ENCODE measurements at places on chromosomes 3 and 15.

GRCh38 chr3:44561076-44561475 is 6.1 kb downstream of the ZKSCAN7 start:
- no peak for DNase-seq

DNA sequence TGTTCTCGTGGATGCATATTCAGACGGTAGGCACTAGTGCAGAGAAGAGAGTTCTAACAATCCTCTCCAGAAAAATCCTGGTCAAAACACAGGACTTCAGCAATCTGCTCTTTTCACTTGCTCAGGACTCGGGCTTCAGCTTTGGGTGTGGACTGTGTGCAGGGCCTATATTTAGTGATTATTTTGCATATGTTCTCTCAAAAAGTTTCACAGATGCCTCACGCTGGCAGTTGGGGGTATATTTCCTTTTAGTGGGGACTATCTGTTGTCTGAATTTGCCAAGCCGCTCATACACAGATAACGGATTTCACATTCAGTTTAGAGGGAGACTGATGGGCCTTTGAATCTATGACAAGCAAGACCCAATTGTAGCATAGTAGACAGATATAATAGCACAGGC is 54.4 kb upstream of the LRRN1 start:
- DNase-seq: no peak

DNA sequence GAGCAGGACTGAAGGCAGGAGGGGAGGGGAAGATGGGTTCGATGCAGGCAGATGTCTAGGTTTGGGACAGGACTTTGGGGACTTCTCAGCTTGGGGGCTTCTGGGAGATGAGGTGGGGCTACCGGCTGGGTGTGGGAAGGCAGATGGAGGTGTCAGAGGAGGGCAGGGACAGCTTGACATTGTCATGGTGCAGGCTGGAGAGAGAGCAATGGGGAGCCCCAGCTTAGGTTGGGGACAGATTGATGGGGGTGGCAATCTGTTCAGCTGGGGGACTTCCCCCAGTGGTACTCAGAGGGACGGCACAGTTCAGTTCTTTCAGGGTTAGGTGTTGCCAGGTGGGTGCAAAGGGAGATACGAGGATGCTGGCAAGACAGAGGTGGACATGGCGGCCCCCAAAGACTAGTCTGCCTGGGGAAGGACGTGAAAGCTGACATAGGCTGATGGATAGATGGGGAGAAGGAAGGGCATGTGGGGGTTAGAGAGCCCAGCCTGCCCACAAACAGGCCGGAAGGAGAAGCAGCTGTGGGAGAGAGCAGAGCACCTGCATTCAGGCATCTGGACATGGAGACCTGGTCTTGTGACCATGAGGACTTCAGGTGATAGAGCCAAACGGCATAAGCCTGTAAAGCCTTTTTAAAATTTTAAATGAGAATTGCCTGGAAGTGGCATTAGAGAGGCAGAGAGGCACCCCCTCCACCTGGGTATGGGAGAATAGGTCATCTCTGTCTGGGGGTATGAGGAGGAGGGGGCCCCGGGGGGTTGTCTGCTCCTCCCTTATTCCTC is 21.1 kb downstream of the ACAA1 start:
- DNase-seq: no peak

GRCh38 chr15:69497667-69498066 is 45.0 kb downstream of the RPLP1 start:
- DNase-seq: no peak

- peak; percentile 14 for DNase-seq
Measured at GRCh38 chr3:112489674-112490479, 9.4 kb downstream of the BTLA start.

DNA sequence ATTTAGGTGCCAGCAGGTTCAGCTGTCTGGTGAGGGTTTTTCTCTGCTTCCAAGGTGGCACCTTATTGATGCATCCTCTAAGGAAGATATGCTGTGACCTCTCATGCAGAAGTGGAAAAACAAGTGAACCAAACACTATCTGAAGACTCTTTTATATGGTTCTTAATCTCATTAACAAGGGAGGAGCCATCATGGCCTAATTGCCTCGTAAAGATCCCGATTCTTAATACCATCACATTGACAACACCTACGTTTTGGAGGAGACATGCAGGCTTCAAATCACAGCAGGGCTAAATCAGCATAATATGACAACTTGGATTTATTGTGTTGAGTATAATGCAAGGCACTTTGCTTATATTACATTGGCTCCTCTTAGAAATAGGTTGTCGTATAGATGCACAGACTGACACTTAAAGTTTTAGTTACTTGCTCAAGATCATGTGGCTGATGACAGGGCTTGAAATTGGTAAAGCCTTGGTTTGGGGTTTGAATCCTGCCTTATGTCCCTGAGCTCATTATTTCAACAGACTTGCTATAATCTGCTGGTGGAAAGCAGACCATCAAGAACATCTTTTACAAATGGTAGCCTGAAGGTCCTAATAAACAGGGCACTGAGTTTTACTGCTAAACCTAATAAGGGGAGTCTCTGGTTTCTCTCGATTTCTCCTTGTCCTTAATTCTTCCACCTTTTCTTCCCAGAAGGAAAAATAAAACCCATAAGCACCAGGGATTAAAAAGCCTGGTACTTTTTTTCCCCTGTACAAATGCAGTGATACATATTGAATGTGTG is 88.2 kb downstream of the PTPRG start:
- no peak for DNase-seq

- DNase-seq: no peak
Measured at GRCh38 chr3:95894820-95895219, 919.6 kb upstream of the EPHA6 start.

DNA sequence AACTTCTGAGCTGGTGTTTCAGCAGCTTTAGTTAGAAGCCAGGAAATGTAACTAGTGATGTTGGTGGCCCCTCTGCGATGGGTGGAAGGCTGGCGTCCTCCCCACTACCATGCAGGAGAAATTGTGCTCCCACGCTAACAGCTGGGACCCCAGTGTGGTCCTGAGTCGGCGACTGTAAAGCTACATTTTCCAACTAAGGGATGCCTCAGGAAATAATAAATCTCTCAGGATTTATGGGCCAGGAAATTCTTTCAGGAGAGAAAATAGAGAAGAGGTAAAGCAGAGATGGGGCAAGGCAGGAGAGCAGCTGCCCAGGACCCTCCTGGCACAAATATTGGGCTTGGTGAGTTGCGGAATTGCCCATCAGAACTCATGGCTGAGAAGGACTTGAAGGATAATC is 186.9 kb downstream of the OPA1 start:
- no peak for DNase-seq

DNA sequence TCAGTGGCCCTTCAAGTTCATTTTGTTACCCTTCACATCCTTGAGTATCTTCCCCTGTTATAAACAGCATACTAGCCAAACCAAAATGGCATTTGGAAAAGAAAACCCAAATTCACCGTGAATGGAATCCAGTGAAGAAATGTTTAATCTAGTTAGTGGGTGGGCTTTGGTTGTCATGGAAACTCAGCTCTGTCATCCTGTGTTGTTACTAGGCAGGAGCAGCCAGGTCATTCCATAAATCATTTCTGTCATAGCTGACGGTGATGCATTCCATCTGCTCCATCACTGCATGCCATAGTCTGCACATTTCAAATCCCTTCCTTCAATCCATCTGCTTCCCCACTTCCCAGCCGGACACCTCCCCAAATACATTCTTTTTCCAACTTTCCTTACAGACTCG is 140.4 kb upstream of the CGNL1 start:
- DNase-seq: no peak

DNA sequence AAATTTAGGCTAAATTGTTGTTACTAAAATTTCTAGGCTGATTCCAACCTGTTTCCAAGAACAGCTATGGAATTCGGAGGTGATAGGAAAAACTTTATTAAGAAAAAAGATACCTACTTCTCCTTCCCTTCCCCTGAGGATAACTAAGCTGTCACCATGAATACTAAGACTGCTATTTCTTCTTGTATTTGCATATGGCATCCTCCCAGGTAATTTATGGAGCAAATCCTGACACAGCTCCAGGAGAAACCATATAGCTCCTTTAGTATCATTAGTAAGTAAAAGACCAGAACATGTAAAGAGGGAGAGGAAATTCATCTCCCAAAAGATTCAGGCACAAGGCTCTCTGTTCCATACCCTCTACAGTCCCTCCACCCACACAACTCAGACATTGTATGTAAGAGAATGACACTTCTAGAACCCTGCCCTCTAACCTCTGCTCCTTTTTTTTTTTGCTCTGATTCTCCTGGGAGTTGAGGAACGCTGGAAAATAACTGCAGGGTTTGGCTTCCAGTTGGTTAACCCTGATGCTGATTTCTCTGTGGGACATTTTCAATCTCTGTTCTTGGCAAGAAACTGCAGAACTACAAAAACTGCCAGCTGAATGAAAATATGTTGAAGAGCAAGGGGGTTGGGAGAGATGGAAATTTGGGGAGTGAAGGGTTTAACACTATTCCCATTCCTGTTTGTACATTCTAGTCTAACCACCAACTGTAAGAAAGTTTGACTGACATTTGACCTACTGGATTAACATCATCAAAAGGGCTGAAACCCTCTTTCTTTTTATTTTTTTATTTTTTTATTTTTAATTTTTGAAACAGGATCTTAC is 14.2 kb upstream of the MAGI1 start:
- DNase-seq: no peak

- DNase-seq: no peak
Measured at GRCh38 chr3:41579861-41580260, 380.6 kb downstream of the CTNNB1 start.

GRCh38 chr3:134279466-134279865 is 28.8 kb upstream of the RYK start:
- no peak for DNase-seq

DNA sequence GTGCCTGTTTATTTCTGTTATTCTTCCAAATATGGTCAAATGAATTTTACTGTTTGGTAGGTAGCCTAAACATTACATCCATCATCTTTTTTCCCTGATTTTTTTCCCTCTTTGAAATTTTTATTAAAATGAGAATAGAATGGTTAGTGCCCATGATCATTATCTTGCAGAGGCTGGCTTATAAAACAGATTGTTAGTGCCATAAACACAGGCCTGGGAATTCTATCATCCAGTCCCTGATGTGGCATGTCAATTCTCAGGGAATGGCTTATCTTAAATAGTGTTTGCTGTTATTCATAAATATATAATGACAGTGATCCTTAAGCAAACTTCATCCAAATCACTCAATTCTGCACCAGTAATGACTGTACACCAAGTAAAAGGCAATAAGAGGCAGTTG is 207.3 kb downstream of the TUSC7 start:
- DNase-seq: no peak

DNA sequence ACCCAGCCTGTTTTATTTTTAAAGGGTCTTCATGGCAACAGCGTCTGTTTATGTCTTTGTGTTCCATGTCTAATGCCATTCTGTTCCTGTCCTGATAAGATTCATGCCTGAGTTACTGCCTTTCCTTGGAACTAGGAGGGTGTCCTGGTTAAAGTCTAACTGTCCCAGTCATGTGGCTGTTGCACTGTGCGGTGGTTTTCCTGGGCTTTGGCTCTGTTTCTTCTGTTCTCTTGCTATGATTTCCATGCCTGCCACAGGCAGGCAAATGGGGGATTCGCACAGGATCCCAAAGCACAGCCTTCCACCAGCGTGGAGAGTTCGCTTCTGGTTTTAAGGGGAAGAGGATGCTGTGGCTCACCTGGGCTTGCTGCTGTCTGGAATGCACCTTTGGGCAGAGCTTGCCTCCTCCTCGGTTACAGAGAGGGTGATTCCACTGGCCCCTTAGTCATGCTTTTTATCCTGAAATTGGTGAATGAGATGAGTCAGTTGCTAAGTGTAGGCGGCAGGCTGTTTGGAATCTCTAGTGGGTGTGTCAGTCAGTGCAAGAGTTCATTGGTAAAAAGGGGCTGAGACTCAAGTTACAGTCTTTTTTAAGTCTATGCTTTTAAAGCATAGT is 86.8 kb downstream of the CCK start:
- no peak for DNase-seq

- DNase-seq: no peak
Measured at GRCh38 chr15:41438206-41438605, 21.3 kb downstream of the RTF1 start.

DNA sequence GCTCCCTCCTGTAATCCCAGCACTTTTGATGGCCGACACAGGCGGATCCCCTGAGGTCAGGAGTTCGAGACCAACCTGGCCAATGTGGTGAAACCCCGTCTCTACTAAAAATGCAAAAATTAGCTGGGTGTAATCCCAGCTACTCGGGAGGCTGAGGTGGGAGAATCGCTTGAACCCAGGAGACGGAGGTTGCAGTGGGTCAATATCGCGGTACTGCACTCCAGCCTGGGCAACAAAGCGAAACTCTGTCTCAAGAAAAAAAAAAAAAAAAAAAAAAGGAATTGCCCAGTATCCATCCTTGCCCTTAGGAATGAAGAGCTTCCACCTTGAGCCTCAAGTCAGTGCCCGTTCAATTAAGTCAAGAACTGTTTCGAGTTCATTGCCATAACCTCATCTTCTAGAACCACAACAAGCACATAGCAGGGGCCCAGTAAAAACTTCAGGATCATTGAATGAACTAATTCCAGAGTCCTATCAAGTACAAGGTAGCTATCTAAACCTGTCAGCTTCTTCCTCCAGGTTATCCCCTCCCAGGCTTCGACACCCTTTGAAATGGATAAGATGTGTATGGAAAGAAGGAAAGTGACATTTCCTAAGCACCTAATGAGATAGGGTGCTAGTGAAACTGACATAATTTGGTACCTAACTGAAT is 826 bp downstream of the DBR1 start:
- no peak for DNase-seq

GRCh38 chr3:158488670-158489069 is 82.3 kb upstream of the MLF1 start:
- no peak for DNase-seq

GRCh38 chr3:143850877-143851276 is 2.6 kb upstream of the SLC9A9 start:
- no peak for DNase-seq

- DNase-seq: no peak
Measured at GRCh38 chr3:126612479-126613205, 42.3 kb downstream of the TXNRD3 start.
